GM23248 (cell line): ENCODE measurements at places on chromosomes 3 and 15.

DNA sequence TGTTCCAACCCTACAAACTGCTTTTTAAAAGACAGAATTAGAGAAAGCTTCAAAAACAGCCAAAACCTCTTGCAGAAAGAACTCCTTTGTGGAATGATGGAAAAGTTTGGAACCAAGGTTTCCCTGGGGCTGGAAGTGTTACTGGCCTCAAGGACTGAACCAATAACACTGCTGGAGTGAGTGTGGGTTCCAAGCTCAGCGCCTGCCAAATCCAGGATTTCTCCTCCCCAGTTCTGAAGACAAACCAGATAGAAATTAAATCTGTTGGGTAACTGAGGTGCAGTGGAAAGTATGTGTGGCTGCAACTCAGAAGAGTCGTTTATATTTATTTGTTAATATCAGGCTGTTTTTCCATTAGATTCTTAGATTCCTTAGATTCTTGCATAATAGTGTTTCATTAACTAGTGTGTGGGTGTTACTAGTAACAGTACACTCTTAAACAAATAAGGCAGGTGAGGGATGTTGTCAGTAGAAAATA, 66.5 kb upstream of the FNDC3B start:
- peak; percentile 58 for DNase-seq

DNA sequence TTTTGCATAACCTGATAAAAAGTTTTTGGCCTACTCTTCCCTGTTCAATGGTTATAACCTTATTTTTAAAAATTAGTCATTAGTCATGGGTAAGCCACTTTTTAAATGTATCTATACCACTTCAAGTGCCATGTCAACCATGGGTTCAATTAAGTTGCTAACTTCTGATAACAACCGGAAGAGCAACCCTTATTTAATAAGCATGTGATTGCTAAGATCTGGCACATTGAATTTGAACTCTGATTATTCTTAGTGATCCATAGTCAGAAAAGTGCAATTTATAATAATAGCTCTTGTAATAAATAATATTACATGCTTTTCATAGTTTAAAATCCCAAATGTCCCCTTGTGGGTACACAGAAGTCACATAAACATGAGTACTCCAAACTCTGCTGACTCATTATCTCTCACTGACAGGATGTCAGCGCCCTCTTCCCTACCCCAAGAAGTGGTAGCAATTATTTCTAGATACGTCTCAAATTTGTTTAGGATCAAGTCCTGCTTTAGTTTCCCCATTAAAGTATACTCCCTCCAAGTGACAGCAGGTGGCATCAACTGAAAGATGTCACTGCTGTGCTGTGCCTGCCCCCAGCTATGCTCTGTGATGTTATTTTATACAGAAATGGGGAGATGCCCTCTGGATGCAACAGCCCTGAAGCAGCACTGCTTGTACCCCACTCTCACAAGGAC, 18.6 kb downstream of the SAMD7 start:
- no peak for DNase-seq

GRCh38 chr15:81536356-81536755, 162.3 kb upstream of the TMC3 start:
- DNase-seq = no peak

DNA sequence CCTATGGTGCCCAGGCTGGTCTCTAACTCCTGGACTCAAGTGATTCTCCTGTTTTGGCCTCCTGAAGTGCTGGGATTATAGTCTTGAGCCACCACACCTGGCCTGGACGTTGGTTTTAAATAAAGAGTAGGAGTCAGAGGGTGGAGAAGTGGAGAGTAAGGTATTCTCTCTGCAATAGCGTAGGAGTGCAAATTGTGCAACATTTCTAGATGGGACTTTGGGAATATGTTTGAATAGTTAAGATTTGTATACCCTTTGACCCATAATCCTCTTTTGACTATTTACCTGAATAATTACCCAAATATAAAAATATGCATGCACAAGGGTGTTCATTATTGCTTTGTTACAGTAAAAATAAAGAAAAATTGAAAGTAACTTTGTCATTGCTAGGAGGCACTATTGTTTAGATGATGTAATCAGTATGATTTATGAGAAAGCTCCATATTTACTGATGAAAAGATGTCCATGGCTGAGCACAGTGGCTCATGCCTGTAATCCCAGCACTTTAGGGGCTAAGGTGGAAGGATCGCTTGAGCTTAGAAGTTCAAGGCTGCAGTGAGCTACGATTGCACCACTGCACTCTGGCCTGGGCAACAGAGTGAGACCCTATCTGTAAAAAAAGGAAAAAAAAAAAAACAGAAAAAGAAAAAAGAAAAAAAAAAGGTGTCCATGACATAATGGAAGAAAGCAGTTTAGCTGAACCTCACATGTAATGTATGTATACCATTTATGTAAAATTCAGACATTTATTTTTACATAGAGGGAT, 15.1 kb upstream of the XYLB start:
- no peak for DNase-seq

DNA sequence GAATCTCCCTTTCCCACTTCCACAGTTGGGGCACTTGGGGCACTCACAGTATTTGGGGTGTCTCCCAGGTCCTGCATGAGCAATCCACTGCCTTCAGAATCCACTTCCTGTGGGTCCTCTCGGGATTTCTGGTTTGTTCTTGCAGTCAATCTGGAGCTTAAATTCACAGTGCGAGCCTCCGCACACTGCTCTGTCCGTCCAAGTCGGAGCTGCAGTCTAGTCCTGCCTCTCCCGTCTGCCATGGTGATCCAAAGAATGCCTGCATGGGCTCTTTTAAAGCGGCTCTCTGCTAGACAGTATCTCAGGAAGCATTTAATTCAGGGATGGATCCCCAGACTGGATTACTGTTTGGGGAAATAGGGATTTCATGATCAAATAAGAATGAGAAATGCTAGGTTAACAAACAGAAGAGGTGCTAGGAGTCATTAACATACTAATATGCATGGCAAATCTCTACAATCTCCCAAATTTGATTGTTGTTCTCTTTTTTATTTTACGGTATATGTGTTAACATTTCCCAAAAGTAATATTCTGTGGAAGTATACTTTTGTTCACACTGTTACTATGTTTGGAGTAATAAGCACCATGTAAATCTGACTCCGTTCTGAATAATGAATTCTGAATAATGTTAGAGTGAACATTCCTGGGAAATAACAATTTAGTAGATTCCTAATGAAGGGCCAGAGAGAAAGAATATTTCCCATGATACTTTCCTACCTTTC, 142.5 kb downstream of the HCN4 start:
- DNase-seq = no peak

- DNase-seq = no peak
Observed at GRCh38 chr3:108713009-108713516, 44.1 kb downstream of the RETNLB start.

DNA sequence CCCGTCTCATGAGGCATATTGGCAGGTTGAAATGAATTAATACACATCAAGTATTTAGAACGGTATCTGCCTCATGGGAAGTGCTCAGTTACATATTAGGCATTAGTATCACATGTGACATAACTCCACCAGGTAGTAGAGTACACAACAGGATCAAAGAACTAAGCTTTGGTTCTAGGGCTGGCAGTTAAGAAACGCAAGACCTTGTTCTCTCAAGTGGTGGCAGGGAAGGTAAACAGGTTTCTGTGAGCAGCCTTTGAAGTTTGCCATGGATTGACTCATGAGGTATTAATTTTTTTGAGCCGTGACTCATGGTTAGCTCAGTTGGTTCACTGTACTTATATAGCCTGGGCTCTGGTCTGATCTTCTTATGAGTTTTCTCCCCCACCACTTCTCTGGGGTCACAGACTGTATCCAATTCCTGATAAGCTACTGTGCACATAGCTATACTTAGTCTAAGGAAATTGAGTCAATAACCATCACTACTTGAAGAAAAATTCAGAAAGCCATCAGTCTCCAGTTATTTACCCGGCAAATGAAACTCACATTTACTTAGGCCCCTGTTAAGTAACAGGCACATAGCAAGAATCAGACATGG, 155.6 kb upstream of the STT3B start:
- peak; percentile 85 for DNase-seq

DNA sequence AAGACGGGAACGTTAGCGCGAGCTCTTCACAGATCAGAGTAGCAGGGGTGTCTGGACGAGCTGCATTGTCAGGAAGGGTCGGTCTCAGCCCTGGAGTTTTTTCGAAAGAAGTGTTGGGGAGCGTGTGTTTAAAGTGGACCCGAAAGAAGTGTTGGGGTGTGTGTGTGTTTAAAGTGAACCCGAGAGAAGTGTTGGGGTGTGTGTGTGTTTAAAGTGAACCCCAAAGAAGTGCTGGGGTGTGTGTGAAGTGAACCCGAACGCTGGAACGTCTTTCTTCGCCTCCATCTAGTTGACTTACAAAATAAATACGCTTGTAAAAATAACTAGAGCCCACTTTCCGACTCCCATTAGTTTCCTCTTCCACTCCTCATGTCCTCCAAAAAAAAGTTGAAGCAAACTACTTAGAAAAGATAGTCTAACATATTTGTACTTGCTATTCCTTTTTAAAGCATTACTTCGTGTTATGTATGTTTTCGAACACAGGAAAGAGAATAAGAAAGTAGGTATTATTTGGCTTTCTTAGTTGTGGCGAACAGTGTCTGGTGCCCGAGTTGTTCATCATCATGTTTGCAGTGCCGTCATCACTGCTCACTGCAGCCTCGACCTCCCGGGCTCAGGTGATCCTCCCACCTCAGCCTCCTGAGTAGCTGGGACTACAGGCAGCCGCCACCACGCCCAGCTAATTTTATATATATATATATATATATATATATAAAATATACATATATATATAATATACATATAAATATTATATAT, 1.0 kb downstream of the LRCH3 start:
- peak; percentile 73 for DNase-seq

- no peak for DNase-seq
Observed at GRCh38 chr3:12559520-12559919, 2.6 kb downstream of the MKRN2 start.

DNA sequence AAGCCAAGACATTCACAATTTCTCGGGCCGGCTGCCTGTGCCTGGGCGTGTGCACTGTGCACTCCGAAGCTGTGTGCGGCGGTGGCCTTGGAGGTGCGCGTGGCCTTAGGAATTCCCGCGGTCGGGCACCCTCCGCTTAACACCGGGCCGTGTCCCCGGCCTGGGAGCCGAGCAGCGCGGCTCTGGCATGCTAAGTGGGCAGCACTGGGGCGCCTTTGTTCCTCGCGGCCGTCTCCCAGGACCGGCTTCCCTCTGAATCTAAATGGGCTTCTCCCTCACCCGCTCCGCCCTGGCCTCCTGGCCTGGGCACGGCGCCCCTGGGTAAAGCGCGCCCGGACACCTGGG, 498 bp upstream of the ARNT2 start:
- no peak for DNase-seq

DNA sequence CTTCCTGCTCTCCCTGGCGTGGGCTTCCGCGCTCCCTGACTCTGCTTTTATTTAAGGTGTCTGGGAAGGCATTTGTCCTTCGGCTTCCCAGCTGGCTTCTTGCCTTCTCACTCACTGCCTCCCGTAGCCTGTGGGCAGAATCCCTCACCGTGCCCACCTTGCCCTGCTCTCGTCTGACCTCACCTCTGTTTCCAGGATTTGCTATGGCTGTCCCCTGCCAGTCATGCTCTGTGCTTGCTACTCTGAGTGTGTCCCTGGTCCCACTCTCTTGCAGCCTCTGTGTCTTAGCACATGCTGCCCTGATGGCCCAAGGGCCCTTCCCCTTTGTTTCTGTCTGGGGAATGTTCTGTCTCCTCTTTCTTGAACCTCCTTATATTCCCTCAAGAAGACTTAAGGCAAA, 26.2 kb downstream of the LPP start:
- no peak for DNase-seq

DNA sequence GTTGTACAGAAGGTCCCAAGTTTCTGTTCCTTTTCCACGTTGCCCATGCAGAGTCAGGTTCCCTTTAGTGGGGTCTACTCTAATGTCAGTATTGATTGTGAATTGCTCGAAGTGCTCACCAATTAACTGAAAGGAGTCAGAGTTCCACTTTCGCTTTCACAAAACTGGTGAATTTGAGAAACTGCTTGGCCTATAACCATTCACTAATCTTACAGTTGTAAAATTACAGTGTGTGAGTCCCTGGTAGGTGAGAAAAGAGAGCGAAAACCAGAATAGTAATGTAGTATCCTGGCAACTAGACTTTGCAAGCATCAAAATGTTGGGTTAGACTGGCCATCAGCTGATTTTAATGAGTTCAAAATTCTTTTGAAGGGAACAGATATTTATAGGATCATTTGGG, 237.5 kb upstream of the CHRM5 start:
- DNase-seq = no peak

GRCh38 chr3:185709251-185709955, 115.4 kb downstream of the IGF2BP2 start:
- DNase-seq = no peak

DNA sequence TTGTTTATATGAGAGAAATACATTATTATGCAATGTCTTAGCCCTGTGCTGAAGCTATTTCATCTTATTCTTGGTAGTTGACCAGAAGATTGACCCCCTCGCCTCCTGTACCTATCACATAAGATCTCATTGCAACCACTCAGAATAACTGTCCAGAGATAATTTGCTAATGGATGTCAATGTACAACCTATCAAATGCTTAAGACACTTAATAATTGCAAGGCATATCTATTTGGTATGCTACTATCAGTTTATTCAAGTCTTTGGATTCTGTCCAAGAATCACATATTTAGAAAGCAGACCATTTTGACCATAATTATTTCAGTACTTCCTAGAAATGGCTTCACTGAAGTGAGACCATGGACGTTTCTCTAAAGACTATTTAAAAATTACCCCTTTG, 241.6 kb downstream of the GAP43 start:
- no peak for DNase-seq

- DNase-seq = peak; percentile 89
Observed at GRCh38 chr3:132721479-132722164, 587 bp downstream of the NPHP3 start.

DNA sequence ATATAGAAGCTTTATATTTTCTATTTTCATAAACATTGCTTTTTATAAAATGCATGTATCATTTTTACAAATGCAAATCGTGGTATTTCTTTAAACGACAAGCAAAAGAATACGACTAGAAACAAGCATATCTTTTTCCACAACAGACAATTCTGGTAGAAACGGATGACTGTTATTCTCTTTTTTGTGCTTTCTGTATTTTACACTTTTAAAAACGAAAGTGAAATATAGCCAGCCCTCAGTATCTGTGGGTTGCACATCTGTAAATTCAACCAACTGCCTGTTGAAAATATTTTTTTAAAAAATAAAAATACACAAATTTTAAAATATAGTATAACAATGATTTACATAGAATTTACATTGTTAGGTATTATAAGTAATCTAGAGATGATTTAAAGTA, 61.3 kb downstream of the PRTG start:
- DNase-seq = no peak

DNA sequence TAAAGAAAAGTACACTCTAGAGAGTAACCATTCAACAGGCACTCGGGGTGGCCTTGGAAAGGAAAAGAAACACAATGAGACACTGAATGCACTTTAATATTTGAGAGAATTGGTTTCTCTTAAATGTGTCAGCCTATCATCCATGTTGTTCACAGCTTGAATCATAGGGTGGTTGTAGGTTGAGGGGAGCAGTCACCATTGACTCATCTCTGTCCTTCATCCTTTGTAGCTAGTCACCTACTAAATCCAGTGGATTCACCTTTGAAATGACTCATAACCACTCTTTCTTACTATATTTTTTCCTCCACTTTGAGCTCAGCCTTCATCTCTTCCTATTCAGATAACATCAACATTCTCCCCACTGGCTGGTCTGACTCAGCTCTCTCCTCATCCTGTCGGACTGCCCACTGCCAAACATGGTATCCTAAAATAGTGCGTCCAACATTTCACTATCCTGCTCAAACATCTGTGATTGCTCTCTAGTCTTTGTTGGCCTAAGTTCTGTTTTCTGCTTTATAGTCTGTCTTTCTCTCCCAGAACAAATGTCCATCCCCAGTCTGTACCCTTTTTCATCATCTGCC, 182.7 kb upstream of the GADL1 start:
- DNase-seq = peak; percentile 94

GRCh38 chr15:54504695-54505094, 526.5 kb downstream of the UNC13C start:
- no peak for DNase-seq
